ENCODE measurements at places on chromosomes 5 and 9. TPM values are rescaled to one million over a fixed set of nuclear protein-coding genes. Genes with fewer than 3 reads are reported as not detected.
A peak's percentile ranks its signal among the peaks of the same experiment; 100 is the strongest.

LRRC8A gene
- 42.8 TPM for total RNA-seq

DMGDH gene
- total RNA-seq, result 0.18 TPM

GRIN3A gene
- total RNA-seq, result not detected

GRCh38 chr5:146962801-146963355, 84.3 kb upstream of the PPP2R2B start:
- no peaks in the 10 kb centered on the region for H3K4me1 ChIP-seq
- H3K27me3 ChIP-seq, result no peaks in the 10 kb centered on the region
- DNase-seq, result peak; percentile 39

DNA sequence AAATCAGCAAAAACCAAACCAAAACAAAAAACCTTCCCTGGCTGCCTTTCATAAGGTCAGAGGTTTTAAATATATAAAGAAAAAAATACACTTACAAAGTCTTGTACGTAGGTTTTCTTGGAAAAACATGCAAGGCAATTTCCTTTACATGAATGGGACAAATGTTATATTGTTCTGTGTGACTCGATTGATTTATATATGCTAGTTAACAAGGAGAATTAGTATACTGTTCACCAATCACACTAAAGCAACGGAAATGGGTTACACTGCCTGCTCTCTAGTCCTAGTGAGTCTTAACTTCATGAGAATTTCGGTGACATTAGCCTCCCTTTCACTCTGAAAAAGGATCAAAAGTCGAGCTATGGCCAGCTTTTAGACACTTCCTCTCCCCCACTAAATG, 5.5 kb downstream of the GDF9 start:
- no peak overlapping the region for H3K4me3 ChIP-seq
- peaks cover 2% of the 10 kb centered on the region for H3K4me1 ChIP-seq
- no peak overlapping the region for H3K27ac ChIP-seq
- H3K36me3 ChIP-seq, result no peaks in the 10 kb centered on the region
- DNase-seq, result no peak
- H3K27me3 ChIP-seq, result no peaks in the 10 kb centered on the region

GRCh38 chr5:180523629-180524466, 29.7 kb downstream of the CNOT6 start:
- peak; percentile 36 for DNase-seq
- H3K4me3 ChIP-seq, result no peak overlapping the region
- no peaks in the 10 kb centered on the region for H3K27me3 ChIP-seq
- H3K36me3 ChIP-seq, result no peaks in the 10 kb centered on the region
- H3K27ac ChIP-seq, result no peak overlapping the region

DNA sequence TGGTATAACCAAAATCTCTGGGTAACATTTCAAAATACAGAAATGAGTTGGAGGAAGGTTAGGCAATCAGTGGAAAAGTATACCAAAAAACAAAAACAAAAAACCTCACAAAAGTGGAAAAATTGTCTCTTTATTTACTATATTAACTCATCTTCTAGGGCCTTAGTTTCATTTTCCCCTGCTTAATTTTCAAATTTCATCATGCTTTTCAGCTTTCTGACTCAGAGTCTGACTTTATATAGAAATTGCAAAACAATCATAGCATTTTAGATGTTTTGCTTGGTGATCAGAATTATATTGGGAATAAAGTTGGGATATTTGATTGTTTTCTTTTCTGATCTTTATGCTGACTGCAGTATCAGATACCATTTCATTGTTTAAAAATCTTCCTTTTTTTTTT, 257.0 kb upstream of the PRR16 start:
- no peak overlapping the region for H3K27ac ChIP-seq
- no peaks in the 10 kb centered on the region for H3K36me3 ChIP-seq
- H3K27me3 ChIP-seq, result no peaks in the 10 kb centered on the region
- H3K4me3 ChIP-seq, result no peak overlapping the region
- no peaks in the 10 kb centered on the region for H3K4me1 ChIP-seq

GRCh38 chr5:127002390-127002789, 28.0 kb downstream of the MARCHF3 start:
- H3K4me3 ChIP-seq, result no peak overlapping the region
- DNase-seq, result peak; percentile 34
- peak overlapping the region; percentile 16 for H3K27ac ChIP-seq
- H3K27me3 ChIP-seq, result no peaks in the 10 kb centered on the region
